ENCODE measurements at places on chromosomes 7 and 10.

- no peak for DNase-seq
Observed at GRCh38 chr7:159172400-159172799, 27.7 kb upstream of the VIPR2 start.

DNA sequence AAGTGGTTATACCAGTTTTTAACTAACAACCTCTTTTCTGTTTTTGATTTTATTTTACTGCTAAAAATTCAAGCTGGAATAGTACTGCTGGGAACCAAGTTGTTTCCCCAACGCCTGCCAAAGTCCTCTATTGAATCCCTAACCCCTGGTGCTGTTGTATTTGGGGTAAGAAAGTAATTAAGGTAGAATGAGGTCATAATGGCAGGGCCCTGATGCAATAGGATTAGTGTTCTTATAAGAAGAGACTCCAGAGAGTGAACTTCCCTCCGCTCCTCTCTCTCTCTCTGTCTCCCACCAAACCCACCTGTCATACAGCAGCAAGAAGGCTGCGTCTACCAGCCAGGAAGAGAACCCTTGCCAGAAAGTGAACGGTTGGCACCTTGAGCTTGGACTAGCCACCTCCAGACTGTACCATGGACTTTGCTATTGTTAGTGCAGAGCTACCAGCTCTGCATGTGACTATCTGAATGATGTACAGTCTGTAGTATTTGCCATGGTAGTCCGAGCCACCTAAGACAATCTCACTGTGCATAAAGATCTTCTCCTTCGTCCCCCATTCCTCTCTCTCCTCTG, 86.5 kb upstream of the KLF6 start:
- no peak for DNase-seq

DNA sequence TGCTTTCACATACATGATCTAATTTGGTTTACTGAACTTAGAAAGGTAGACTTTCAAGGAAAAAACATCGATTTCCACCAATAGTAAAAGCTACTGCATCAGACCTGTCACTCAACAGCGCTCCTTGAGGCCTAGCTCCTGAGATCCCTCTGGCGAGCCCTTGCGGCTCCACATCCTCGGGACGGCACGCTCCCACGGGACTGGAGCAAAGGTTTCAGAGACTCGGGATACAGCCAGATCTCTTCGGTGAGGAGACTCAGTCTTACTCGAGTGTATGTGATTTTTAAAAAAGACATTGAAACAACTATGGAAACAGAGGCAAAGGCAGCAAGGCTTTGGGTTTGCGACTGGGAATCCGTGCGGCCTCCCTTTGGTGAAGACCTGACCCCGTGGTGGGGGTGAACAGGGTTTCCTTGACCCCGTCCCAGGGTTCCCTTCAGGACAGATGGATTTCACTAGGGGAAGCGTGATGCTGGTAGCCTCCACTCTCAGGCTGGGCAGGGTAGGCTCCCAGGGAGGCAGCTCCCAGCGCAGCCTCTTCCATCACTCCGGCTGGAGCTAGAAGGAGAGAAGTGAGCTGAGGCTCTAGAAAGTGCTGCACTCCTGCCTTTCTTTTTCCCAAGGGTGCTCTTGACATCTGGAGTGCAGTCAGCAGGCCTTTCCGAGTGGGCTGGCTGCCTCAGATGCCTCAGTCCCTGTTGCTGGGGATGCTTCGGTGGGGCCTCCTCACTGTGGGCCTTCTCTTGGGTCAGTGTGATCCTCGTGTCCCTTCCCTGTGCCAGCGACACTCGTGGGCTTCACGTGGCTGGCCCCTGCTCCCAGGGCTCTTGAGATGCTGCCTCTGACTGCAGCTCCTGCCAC, 5.8 kb upstream of the ATP6V0E2 start:
- no peak for DNase-seq

DNA sequence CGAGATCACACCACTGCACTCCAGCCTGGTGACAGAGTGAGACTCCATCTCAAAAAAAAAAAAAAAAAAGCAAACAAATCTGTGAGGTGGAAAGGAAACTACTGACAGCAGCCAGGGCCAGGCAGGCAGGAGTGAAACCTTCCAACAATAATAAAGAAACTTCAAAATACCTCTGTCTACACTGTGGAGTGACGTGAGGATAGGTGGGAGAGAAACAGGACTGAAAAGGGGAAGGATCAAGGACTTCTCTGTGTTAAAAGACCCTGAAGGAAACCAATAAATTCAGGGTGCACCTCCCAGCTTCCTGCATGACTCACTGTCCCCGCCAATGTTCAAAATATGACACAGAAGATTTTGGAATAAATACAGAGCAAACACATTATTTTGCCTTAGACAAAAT, 82.9 kb downstream of the KIAA1549 start:
- DNase-seq: no peak

DNA sequence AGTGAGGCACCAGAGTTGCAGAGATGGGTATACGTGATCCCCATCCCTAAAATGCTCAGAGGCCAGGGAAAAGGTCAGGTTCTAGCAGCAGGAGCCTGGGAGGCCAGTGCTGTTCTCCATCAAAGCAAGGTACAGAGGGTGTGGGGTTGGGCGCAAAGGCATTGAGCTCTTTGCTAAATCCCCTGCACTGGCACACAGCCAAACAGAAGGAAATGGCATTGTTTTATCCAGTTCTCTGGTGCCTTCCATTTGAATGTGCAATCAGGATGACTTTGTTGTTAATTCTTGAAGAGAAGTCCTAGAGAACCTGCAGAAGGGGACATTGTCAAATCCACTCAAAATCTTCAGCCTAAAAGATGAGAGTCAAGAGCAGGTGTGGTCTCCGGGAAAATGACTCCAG, 111.3 kb upstream of the CHST15 start:
- DNase-seq: no peak

- DNase-seq: no peak
Observed at GRCh38 chr7:42440951-42441350, 203.9 kb upstream of the GLI3 start.

GRCh38 chr10:119373294-119374102, 166.1 kb downstream of the GRK5 start:
- no peak for DNase-seq

DNA sequence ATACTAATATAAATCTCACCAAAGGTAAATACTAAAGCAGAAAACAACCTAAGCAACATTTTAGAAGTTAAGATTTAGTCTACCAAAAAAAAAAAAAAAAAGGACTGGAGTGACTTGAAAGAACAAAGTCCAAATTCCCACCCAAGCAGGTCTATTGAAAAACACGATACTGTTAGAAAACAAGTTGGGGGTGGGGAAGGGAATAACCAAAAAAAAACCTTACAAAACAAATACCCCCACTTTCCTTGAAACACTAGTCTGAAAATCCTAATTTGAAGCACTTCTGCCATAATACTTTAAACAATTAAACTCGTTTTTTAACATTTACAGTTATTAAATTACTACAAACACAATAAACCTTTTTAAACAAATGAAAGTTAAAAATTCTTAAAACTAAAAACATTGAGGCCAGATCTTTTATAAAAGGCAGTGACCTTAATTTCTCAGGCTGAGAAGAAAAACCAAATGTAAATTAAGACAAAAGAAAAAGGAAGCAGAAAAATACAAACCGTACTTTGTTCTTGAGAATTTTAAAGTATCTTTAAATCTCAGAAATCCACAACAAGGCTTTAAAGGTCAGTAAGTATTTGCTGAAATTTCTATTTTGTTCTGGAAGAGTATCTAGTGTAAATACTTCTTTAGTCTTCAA, 135.1 kb downstream of the NRBF2 start:
- no peak for DNase-seq
